AG10803 (cell line): ENCODE measurements at places on chromosomes 1 and 21.

- DNase-seq: peak; percentile 19
These were observed 375.0 kb upstream of the RUNX1 start for GRCh38 chr21:35424122-35424521.

- DNase-seq: no peak
These were observed 40.6 kb downstream of the KIF26B start for GRCh38 chr1:245195398-245195797.

DNA sequence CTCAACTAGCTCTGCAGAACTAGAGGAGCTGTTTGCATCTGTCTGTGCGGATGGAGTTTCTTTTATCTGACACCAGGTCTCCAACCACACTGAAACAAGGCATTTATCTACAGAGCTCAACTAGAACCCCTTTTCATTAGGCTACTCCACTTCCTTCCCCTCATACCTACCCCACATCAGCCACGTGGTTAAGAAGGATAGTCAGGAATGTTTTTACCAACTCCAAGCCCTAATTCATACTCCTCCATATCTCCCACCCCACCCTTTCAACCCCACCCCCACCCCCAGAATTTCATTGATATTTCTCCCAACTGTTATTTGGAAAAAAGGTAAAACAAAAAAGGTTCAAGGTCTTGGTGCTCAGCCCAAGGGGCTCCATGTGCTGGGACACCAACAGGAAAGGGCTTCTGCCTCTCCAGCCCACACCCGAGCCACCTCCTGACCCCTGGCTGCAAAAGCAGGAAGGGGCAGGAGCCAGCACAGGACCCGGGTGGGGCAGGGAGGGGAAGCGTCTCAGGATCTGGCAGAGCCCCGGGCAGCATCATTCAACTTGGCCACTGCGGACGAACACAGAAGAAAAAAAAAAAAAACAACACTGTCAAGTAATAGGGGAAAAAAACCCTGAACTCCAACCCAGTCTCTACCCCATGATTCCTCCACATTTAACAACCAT, 7.0 kb downstream of the ENSA start:
- no peak for DNase-seq

- DNase-seq: no peak
These were observed 37.6 kb downstream of the C21orf91 start for GRCh38 chr21:17781524-17781923.

DNA sequence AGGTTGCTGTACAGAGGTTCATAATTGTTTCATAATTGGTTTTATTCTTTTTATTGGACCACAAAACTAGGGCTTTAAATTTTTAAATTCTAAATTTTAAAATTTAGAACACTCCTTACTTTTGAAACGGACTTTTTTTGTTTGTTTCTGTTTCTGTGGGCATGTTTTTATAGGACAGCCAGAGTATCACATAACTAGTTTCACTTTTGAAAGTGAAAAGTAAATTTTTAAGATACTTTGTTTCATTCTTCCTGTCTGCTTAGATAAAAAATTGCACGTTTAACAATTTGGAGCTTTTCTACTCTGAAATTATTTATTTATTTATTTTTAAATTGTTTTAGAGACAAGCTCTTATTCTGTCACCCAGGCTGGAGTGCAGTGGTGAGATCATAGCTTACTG, 29.7 kb downstream of the MDM4 start:
- DNase-seq: no peak

GRCh38 chr21:19321688-19322087, 918.1 kb upstream of the TMPRSS15 start:
- no peak for DNase-seq

DNA sequence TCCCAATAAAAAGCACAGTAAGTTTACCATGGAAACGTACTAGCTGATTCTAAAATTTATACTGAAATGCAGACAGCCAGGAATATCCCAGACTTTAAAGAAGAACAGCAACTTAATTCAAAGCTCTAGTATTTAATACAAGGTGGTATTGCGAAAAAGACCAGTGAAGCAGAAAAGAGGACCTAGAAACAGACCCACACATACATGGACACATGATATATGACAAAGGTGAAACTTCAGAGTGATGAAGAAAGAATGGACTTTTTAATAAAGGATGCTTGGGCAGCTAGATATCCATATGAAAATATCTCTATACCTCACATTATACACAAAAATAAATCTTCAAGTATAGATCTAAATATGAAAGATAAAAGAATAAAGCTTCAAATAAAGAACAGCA, 62.6 kb downstream of the COP1 start:
- DNase-seq: no peak

GRCh38 chr1:150708595-150708994, 11.6 kb upstream of the GOLPH3L start:
- no peak for DNase-seq

- DNase-seq: peak; percentile 33
These were observed 103.7 kb downstream of the HS2ST1 start for GRCh38 chr1:87017998-87018672.

- DNase-seq: peak; percentile 20
These were observed 2.1 kb downstream of the CDC7 start for GRCh38 chr1:91502672-91503184.

DNA sequence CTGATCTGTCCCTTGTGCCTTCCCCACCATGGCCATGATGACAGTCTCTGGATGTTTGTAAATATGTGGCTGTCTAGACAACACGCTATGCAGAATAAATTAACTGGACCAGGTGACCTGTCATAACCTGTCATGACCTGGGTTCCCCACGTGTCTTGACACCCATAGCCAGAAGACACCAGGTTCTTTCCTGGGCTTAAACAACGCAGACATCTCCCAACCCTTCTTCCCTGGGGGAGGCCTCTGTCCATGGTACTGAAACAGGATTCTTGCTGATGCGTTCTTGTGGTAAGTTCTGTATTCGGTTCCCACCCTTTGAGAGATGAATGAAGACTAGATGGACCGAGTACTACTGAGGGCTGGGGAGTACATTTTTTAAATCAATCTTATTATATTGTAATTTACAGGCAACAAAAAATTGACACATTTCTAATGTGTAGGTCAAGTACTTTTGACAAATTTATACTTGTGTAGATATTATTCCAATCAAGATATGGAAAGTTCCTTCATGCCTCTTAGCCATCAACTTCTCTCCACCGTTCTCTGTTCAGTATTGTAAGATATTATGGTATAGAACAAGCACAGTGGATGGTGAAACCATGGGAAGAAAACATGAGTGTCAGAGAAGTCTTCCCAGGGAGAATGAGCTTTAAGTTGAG, 738.8 kb downstream of the PTPRU start:
- peak; percentile 34 for DNase-seq
